Right lung (tissue), 10 donors: ENCODE measurements at places on chromosomes 2 and 18. TPM values are rescaled to one million over a fixed set of nuclear protein-coding genes. Genes with fewer than 3 reads are reported as not detected.

The XIRP2 gene
- 3.1 TPM for polyA plus RNA-seq

The FEV gene
- polyA plus RNA-seq = not detected

The ELOA2 gene
- polyA plus RNA-seq = not detected

The DNER gene
- polyA plus RNA-seq = 2.4 TPM

The KHK gene
- polyA plus RNA-seq = 4.2 TPM

The RAX gene
- polyA plus RNA-seq = not detected

The C1GALT1C1L gene
- polyA plus RNA-seq = 1.6 TPM

The SERPINB4 gene
- not detected for polyA plus RNA-seq

The CYBRD1 gene
- 61.2 TPM for polyA plus RNA-seq

The CAVIN2 gene
- 82.4 TPM for polyA plus RNA-seq

The GORASP2 gene
- 81.6 TPM for polyA plus RNA-seq
